Immature natural killer cell (primary cell): ENCODE measurements at places on chromosomes 3 and 15. TPM values are rescaled to one million over a fixed set of nuclear protein-coding genes. Genes with fewer than 3 reads are reported as not detected.

DNA sequence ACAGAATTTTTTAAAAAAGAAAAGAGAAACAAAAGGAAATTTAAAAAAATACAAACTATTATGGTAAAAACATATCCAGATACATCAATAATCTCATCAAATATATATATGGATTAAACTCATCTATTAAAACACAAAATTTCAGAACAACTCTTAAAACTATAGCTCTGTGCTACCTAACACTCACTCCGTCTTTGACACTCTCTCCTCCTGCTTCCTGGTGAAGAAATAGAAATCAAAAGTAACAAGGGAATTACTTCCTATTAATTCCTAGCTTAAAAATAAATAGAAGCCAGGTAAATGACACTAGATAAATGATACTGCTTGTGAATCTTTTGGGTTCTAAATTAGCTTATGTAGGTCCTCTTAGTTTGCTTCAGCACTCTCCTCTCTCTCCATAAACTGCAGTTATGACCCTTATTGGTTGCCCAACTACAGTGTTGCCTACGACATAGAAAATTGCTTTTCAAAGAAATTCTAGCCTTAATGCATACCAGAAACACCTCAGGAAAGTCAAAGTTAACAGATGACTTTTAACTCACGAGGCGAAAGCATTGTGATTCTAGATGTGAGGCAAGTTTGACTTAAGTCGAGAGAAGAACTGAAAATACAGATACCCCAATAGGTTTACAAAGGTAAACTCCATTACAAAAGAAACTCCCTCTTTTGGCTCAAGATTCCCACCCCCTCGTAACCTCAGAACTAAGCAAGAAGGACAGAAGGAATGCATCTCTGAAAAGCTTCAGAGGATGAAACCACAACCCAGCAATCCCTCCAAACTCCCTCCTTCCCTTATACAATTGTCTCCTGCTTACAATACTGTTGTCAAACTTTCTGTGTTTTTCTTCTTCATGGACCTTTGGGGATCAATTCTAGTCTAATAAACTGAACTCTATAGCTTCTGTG, 394.7 kb downstream of the FGF12 start:
- H3K27me3 ChIP-seq = no peaks in the 10 kb centered on the region
- peak overlapping the region; percentile 61 for H3K4me3 ChIP-seq
- no peak for DNase-seq
- no peak overlapping the region for H3K27ac ChIP-seq
- H3K36me3 ChIP-seq = no peaks in the 10 kb centered on the region

DNA sequence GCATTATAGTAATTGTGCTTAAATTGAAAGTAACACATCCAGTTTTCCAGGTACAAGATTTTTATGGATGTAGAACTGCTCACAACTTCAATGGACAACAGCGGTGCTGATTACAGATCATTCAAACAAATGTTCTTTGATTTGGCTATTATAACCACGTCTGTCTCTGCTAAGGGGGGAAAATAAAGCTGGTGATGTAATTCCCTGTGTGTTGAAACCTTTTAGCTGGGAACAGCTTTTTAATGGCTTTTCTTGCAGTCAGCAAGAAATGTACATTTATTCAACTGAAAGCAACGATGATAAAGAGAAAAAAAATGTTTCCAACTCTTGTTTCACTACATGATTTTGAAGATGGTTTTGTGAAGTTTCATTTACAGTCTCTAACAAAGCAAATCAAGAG, 431.9 kb upstream of the AGTR1 start:
- H3K4me1 ChIP-seq = no peaks in the 10 kb centered on the region
- H3K4me3 ChIP-seq = no peak overlapping the region
- H3K36me3 ChIP-seq = no peaks in the 10 kb centered on the region
- DNase-seq = no peak
- H3K27ac ChIP-seq = no peak overlapping the region

DNA sequence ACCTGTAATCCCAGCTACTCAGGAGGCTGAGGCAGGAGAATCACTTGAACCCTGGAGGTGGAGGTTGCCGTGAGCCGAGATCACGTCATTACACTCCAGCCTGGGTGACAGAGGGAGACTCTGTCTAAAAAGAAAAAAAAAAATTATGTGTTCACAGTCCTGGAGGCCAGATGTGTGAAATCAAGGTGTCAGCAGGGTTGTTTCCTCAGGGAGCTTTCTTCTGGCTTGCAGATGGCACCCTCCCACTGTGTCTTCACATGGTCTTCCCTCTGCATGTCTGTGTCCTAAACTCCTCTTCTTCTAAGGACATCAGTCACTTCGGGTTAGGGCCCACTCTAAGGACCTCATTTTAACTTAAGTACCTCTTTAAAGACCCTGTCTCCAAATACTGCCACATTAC, 56.1 kb upstream of the UBE2E1 start:
- H3K4me1 ChIP-seq = no peaks in the 10 kb centered on the region
- H3K4me3 ChIP-seq = no peak overlapping the region
- no peak for DNase-seq
- no peak overlapping the region for H3K27ac ChIP-seq

DNA sequence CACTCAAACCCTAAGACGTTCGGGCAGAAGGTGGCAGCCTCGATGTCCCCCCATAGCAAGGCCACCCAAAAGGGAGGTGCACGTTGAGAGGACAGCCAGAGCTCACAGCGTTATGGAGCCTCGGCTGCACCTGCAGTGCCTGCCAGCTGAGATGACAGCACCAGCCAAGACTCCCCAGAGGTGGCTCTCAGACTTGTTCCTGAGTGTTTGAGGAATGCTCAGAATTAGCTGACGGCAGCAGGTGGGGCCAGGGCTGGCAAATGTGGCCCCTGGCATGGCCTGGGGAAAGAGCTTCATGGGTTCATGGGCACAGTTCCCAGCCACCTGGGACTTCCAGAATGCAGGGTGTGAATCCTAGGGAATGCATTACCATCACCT, 177.8 kb downstream of the KLF13 start:
- H3K4me3 ChIP-seq = no peak overlapping the region
- no peaks in the 10 kb centered on the region for H3K4me1 ChIP-seq
- DNase-seq = no peak
- peaks cover 3% of the 10 kb centered on the region for H3K27me3 ChIP-seq
- H3K36me3 ChIP-seq = no peaks in the 10 kb centered on the region

- no peak overlapping the region for H3K4me3 ChIP-seq
- no peaks in the 10 kb centered on the region for H3K4me1 ChIP-seq
- no peak for DNase-seq
- H3K27ac ChIP-seq = no peak overlapping the region
These were observed 344.0 kb upstream of the PROK2 start for GRCh38 chr3:72128921-72129320.

The CDCP1 gene
- 1.1 TPM for polyA plus RNA-seq

- no peak overlapping the region for H3K27ac ChIP-seq
- H3K27me3 ChIP-seq = peaks cover 2% of the 10 kb centered on the region
- peaks cover 3% of the 10 kb centered on the region for H3K36me3 ChIP-seq
- H3K4me3 ChIP-seq = no peak overlapping the region
- DNase-seq = no peak
- H3K4me1 ChIP-seq = no peaks in the 10 kb centered on the region
These were observed 124.1 kb downstream of the MFSD1 start for GRCh38 chr3:158925828-158926494.

- peak; percentile 80 for DNase-seq
- H3K4me3 ChIP-seq = peak within 1 kb of the TSS; percentile 90
- H3K4me1 ChIP-seq = peaks cover 79% of the 10 kb centered on the region
- H3K36me3 ChIP-seq = no peaks in the 10 kb centered on the region
These were observed at the start of gene SLCO3A1 for GRCh38 chr15:91853511-91853947. SLCO3A1 (plus strand) TSS chr15:91853708.
